ENCODE measurements at places on chromosomes 6 and 20.

GRCh38 chr20:19016140-19016497 is 196.3 kb upstream of the SLC24A3 start:
- H3K36me3 ChIP-seq: no peaks in the 10 kb centered on the region
- no peaks in the 10 kb centered on the region for H3K27me3 ChIP-seq
- no peak overlapping the region for H3K27ac ChIP-seq
- no peak overlapping the region for H3K4me3 ChIP-seq
- no peaks in the 10 kb centered on the region for H3K4me1 ChIP-seq

DNA sequence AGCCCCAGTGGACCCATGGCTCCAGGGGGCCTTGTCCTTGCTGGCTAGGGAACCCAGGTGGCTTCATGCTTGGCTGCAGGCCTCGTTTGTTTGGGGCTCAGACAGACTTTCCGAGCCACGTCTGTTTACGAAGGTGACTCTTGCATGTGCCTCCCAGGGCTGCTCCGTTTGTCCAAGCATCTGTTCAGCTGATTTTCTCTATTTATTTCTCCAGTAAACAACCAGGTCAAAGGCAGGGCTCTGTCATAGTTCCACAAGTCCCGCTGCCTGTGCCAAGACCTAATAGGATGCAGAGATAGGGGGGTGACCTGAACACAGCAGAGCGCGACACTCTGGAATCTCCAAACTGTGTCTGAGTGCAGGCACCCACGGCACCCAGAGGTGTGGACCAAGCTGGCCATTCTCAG is 12.8 kb upstream of the SPO11 start:
- DNase-seq: no peak
- H3K4me3 ChIP-seq: no peak overlapping the region
- H3K27me3 ChIP-seq: no peaks in the 10 kb centered on the region
- no peak overlapping the region for H3K27ac ChIP-seq
- H3K36me3 ChIP-seq: no peaks in the 10 kb centered on the region

DNA sequence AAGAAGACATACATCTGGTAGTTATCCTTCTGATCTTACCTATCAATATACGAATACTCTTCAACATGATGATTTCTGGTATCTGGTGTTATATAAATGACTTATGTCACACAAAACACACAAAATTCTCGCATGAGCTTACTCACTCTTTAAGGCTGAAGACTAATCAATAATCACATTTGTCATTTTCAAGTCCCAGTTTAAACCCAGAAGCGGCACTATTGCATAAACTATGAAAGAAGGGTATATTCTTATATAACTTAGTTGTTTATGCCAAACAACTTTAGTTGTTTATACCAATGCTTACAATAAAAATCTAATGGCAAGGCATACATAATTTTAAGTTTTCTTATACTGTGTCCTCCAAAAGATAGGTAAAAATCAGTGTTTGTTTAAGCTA is 293.1 kb downstream of the GRIK2 start:
- H3K4me3 ChIP-seq: no peak overlapping the region
- no peaks in the 10 kb centered on the region for H3K36me3 ChIP-seq
- no peak for DNase-seq
- no peak overlapping the region for H3K27ac ChIP-seq

DNA sequence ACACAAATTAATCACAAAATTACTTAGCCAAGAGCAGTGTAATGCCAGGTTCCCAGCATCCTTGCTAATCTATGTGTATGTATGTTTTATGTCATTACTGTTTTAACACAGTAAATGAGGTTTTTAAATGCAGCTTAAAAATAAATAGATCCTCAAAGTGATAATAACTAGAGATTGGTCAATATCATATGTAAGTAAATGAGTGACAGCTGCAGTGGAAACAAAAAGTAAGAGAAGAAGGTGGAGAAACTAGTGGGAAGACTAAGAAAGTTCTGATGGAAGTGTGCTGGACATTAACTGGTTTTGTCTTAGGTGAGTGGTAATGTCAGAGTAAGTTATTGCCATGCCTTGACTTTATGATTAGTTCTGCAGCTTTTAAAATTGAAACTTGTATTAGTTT is 1.9 kb upstream of the GJB7 start:
- no peak overlapping the region for H3K27ac ChIP-seq
- DNase-seq: no peak
- H3K4me3 ChIP-seq: no peak overlapping the region
- no peaks in the 10 kb centered on the region for H3K27me3 ChIP-seq

GRCh38 chr6:34146021-34146782 is at the start of gene GRM4:
TSS of gene GRM4 (minus strand) at chr6:34146087. CDS start at chr6:34133496, 12,591 bp downstream.
- peak within 1 kb of the TSS; percentile 42 for H3K4me3 ChIP-seq
- no peaks in the 10 kb centered on the region for H3K36me3 ChIP-seq
- H3K27me3 ChIP-seq: peaks cover 91% of the 10 kb centered on the region
- H3K4me1 ChIP-seq: peaks cover 14% of the 10 kb centered on the region
- H3K27ac ChIP-seq: no peak within 1 kb of the TSS
